ENCODE measurements at places on chromosomes 3 and 15.

DNA sequence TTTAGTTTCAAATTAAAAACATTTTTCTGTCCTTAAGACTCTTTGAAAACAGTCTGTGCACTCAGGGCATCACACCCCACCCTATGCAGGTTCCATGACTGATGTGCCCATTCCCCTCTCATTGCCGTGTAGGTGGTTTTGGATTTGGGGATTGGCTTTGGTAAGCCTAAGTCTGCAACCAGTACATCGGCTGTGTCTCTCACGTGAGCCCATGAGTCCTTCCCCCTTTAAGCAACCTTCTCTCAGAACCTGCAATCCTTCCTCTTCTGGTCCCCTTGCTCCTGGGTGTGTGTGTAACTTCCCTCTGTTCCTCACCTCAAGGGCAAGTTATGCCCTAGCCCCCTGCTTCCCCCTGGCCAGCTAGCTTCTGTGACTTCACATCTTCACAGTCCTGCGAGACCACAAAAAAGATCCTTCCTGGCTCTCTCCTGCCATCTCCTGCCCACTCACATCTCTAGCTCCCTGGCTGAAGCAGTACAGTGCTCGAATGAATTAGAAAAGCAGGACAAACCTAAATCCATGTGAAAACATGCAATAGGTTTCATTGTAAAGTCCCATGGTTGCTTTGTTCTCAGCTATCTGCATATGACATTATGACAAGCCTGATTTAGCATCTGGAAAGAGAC lies 126.7 kb downstream of the UACA start:
- DNase-seq = no peak

GRCh38 chr15:37208146-37209040 lies 108.0 kb upstream of the MEIS2 start:
- no peak for DNase-seq

- peak; percentile 87 for DNase-seq
Observed at GRCh38 chr3:152243301-152243711, 25.4 kb upstream of the MBNL1 start.

DNA sequence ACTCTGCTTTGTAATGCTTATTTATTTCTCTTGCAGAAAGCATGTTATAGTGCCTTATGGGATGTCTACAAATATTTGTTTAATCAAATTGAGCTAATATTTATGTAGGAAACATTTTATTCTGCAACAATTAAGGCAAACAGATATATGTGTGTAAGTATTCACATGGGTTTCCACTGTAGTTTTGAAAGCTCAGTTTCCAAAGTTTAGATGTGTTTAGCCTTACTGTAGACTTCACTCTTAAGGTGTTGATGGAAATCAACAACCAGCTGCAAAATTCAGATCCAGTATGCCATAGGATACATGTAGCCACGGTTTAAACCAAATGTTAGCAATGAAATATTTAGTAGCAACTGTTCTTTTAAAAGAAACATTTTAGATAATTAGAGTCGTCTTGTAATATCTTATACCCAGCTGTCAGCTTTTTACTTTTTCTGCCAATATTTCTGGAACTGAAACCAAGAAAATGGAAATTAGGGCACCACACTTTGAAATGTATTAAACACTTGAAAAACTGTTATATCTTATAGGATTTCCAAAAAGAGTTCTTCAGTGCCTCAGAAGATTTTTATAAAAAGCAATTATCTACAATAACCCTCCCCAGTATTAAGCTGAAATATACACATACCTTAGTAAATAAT lies 18.5 kb downstream of the PIK3CA start:
- no peak for DNase-seq

- no peak for DNase-seq
Observed at GRCh38 chr15:70528816-70529215, 234.5 kb downstream of the UACA start.

DNA sequence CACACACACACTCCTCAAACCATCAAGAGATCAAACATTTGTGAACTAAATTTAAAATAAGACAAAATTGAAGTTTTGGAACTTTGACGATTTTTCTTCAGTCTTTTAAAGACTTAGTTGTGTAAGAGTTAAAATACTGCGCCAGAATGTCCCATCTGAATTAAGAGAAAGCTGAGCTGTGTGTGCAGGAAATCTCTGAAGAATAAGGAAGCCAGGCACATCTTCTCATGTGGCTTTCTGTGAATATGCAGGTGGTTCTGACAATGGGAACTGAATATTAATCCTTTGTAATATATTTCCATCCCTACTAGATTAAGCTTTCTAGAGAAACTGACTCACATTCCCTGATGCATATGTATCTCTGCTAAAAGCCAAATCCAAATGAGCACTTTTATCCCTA lies 60.1 kb upstream of the ICE2 start:
- DNase-seq = no peak

DNA sequence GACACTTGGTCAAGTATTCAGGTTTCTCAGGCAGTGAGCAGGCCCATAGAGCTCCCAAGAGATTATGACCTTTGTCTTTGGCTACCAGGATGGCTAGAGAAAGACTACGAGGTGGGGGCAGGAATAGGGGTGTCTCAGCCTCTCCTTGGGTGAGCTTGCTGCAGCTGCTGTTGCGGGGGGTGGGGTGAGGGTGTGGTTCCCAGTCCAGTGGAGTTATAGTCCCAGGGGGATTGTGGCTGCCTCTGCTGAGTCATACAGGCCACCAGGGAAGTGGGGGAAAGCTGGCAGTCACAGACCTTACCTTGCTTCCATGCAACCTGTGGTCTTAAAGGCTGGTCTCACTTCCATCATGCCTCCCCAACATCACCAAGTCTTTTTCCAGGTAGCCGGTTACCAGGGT lies 31.7 kb downstream of the ATP2C1 start:
- DNase-seq = no peak

- no peak for DNase-seq
Observed at GRCh38 chr15:100032358-100033085, 299.3 kb upstream of the LYSMD4 start.

DNA sequence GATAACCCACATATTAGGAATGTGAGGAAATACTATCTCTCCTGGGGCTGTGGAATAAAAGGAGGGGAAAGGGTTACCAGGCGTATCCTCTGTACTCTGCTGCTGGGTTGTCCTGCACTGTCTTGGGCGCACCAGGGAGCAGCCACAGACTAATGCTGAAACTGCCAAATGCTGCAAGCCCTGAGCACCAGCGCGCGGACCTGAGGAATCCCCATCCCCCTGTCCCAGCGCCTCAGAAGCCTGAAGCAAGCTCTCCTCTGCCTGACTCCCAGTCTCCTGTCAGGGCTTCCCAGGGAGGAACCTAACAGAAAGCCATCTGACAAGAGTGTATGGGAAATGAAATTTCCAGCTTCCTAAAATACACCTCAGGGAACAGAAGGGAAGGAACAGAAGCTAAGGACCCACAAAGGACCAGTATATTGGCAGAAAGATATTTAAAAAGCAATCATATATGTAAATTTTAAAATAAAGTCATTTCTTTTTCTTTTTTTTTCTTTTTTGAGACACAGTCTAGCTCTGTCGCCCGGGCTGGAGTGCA lies 158.3 kb upstream of the C2CD4B start:
- no peak for DNase-seq

DNA sequence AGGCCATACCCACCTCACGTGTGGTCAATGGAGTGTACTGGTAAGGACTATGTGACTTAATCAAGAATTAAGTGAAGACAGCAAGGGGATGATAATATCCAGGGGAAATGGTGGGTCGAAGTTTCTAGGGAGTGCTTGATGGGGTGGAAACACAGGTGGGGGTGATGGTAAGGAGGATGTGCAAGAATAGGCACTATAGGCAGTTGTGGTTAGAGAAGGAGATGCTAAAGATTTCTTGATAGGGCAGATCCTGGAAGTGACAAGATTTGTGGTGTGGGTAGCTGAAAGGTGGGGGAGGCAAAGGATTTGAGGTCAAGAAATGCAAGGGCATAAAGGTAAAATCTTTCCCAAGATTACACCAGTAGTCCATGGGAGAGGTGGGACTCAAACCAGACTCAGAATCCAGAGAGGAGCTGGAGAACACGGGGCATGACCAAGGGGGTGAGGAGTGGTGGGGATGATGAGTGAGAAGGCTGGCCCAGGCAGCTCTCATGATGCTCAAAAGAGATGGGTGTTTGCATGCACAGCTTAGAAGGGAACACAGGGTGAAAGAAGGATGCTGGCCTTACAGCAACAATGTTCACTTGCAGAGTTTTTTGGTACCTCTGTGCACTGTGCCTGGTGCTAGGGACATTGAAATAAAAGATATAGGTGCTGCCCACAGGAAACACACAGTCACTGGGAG lies 78.4 kb downstream of the CCR1 start:
- peak; percentile 35 for DNase-seq

GRCh38 chr15:92906563-92907081 lies 6.5 kb downstream of the CHD2 start:
- DNase-seq = peak; percentile 87

Measured in activated CD4-positive, alpha-beta T cell treated with anti-CD3 and anti-CD28 coated beads, Interleukin-10, Interleukin-2, amounts not matched to agents 100 ng/mL and 50 ng/mL, durations not matched to agents 16 hours and 8 hours (primary cell).